ENCODE measurements at places on chromosomes 4 and X.

GRCh38 chr4:12846368-12846767 lies 637.8 kb downstream of the RAB28 start:
- DNase-seq, result no peak

GRCh38 chr4:1244081-1244977 lies 4.6 kb downstream of the CTBP1 start:
- DNase-seq, result no peak

- DNase-seq, result no peak
Measured at GRCh38 chr4:24777536-24778463, 17.6 kb upstream of the SOD3 start.

DNA sequence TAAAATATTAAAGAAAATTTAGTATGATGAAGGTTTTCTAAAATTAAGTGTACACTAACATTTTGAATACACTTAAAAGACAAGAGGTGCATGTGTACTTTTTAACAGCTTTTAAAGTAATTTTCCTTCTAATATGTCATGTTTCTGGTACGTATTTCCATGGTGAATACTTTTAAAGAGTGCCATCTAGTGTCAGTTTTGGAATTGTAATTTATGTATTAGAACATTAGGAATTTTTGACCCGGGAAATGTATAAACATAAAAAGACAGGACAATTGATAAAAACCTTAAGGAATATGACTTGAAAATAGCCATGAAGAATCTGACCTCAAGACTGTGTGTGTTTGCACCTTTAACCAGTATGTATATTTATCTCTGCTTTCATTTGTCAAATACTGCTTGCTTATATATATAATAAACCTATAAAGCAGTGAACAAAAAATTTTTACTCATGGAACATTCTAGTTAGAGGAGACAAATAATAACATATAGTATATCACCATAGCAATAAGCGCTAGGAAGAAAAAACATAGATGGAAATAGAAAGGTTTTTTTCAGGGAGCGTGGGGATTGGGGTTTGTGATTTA lies 7.2 kb downstream of the GSTCD start:
- peak; percentile 47 for DNase-seq

DNA sequence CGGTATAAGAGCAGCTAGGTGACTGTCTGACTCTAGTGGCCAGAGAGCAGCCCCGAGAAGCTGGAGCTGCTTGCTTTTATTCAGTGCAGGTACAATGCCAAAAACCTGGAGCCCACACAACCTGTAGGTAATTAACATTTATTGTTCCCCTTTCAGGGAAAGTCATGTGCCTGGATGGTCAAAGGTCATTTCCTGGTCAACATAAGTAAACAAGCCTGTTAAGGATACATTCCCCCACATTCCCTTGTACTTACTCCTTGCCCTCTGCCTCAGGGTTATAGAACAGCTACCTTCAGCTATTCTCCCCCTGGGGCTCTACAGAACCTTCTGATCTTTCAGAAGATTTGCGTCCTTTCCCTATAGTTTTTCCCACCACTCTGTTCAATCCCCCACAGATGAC lies 253.4 kb downstream of the TMA16 start:
- DNase-seq, result no peak

GRCh38 chrX:134457708-134458107 lies 2.3 kb upstream of the HPRT1 start:
- no peak for DNase-seq

DNA sequence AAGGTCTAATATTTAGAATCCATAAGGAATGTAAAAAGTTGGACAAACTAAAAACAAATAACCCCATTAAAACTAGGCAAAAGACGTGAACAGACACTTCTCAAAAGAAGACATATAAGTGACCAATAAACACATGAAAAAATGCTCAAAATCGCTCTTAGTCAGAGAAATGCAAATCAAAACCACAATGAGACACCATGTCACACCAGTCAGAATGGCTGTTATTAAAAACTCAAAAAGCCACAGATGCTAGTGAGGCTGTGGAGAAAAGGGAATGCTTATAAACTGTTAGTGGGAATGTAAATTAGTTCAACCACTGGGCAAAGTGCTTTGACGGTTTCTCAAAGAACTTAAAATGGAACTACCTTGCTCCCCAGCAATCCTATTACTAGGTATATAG lies 674.3 kb upstream of the MAGEB2 start:
- no peak for DNase-seq

GRCh38 chr4:74370912-74371311 lies 6.0 kb downstream of the EREG start:
- peak; percentile 65 for DNase-seq

DNA sequence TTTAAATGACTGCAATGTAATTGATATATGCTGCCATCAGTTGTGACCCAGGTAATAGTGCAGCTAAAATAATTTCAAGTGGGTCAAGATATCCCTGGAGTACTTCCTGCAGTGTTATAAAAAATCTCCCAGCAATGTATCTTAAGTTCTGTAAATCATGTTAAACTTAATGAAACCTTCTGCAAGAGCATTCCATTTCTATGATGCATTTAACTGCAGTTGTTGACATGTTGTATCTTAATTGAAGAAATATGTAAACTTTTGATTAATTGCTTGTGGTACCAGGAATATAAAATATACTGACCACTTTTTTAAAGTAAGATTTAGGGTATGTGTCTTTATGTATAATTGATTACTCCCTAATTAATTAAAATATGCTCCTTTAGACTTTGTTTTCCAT lies 213.6 kb downstream of the AFF2 start:
- DNase-seq, result no peak

DNA sequence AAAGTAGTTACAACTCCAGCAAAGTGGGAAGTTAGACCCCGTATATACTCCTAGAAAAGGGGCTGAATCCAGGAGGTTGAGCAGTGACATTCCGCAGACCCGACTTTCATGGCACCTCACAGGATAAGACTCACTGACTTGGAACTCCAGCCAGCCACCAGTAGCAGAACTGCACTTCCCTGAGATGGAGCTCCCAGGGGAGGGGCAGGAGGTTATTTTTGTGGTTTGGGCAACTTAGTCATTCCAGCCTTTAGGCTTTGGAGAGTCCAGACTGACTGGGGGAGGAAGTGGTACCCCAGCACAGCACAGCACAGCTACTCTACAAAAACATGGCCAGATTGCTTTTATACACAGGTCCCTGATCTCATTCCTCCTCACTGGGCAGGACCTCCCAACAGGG lies 319.1 kb downstream of the PCDH19 start:
- peak; percentile 41 for DNase-seq

DNA sequence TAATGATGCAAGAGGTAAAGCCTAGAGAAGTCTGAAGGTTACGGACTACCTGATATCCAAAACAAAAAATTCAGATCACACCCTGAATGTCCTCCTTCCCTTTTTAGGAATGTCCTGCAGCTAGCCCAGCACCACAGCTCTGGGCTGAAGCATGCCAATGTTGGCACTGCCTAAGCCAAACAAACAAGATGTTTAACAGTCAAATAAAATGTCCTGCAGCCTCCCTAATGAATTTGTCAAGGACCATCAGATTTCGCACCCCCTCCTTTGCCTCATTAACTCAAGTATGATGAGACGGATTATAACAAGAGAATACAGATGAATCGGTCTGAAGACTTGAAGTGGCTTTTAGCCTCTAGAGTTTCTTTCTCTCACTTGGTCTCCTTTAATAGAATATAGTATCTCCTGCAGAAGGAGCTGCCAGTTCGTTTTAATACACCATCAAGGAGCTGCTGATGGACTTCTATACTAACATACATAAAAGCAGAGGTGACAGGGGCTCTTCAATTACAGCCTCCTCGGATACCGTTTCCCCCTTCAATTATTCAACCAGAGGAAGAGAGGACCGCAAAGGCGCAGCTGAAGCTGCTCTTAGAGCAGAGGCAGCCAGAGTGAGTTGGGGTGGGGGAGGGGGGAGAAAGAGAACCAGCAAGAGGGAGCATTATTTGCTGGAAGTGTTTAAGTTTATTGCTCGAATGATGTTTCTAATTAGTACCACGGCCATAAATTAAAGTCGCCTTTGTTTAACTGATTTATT lies 3.0 kb upstream of the MAB21L2 start:
- DNase-seq, result no peak

DNA sequence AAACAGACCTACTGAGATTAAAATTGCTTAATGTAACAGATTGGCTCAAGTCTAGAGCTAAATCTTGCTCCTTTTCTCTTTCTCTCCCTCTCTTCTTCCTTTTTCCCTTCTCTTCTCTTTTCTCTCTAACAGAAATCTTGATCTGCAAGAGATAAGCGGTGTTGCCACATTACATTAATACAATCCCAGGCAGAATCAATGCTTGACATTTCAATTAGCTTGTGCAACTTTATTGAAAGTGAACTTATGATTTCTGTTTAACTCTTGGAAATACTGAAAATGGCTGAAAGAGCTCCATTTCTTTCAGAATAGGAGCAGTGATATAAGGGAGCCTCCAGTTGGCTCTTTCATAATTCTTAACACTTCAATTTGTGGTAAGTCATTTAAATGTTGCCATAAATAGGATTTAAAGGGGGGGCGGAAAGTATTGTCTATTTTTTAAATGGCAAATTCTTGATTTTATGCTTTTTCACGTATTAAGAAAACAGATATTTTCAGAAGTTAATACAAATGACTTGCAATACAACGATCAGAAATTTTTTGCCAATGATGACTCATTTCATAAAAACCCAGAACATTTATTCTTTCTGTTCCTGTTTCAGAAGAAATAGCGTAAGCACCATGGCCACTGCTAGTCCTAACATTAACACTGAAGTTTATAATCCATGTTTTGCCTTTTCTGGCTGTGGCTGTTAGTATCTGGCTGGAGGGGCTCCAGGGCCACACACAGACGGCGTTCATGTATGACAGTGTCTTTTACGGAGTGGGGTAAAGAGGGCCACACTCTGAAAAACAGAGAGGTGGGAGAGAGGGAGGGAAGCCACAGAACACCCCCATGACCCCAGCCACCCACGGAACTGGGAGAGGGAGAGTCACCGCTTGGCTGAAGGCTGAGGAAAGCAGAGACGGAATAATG lies 115.7 kb upstream of the FAT1 start:
- peak; percentile 58 for DNase-seq

DNA sequence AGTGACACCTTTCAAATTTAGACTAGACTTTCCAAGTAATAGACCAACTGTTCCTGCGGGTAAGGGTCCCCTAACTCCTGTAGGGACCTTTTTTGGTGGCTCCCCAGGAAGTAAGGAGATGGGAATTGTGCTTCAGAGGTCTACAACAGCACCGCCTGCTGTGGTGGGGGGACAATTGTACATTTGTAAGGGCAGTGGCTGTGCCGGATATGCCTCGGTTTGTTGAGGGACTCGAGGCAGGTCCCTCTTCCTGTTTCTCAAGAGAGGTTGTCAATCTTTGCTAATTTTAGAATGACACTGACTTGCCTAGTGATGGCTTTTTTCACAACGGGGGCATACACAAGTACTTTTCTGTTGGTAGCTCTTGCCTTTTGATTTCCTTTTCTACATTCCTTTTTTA lies 15.5 kb upstream of the HSD17B11 start:
- DNase-seq, result no peak

DNA sequence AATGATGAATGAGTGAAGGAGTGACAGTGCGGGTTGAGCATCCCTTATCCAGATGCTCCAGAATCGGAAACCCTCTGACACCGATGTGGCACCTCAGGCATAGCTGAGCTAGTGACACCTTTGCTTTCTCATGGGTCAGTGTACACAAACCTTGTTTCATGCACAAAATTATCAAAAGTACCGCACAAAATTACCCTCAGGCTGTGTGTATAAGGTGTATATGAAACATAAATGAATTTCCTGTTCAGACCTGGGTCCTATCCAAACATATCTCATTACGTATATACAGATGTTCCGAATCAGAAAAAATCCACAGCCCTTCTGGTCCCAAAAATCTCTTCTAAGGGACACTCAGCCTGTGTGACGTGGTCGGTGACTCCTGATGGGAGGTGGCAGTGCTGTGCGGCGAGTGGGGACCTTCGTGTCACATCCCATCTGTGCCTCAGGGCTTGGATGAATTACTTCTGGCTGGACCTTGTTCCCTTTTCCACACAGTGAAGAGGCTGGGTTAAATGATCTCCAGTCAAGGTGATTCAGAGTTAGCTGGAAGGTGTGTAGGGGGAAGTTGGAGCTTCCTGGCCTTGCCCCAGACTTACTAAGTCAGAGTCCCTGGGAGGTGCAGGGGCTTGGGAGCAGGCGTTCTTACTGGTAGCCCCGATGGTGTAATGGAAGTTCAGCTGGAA lies 18.8 kb downstream of the RGS12 start:
- DNase-seq, result no peak

- peak; percentile 18 for DNase-seq
Measured at GRCh38 chr4:56575820-56576429, 70.3 kb downstream of the ARL9 start.

GRCh38 chr4:127400276-127400675 lies 232.5 kb upstream of the INTU start:
- no peak for DNase-seq

DNA sequence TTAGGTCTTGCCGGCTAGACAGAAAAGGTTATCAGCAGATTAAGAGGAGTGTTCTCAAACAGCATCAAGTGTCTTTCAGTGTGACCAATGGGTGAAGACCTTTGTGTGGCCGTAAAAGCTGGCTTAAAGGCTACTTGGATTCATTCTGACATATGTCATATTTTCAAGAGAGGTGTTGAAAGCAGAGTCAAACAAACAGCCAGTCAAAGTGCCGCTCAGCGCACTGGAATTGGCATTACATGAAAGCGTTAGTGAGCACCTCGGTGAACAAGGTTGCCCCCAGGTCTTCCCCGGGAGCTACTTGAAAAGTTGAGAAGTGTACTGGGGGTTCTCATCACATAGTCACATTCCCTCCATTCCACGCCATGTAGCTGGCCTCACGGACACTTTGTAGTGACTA lies 148.9 kb downstream of the SOX3 start:
- no peak for DNase-seq

All from foreskin fibroblast (primary cell).